ENCODE measurements at places on chromosomes 12 and 14. TPM values are rescaled to one million over a fixed set of nuclear protein-coding genes. Genes with fewer than 3 reads are reported as not detected.

- no peak for DNase-seq
These were observed 123.9 kb downstream of the BRMS1L start for GRCh38 chr14:35949920-35950513.

GRCh38 chr12:112973818-112974231 lies 4.5 kb upstream of the OAS2 start:
- DNase-seq: no peak

GRCh38 chr12:50398931-50399330 lies 1.8 kb upstream of the LARP4 start:
- DNase-seq: no peak

GRCh38 chr12:7937833-7938506 lies 2.0 kb upstream of the SLC2A3 start:
- no peak for DNase-seq

SLC25A21 gene
- total RNA-seq: 6.0 TPM

- no peak for DNase-seq
These were observed 81.3 kb downstream of the KCNK10 start for GRCh38 chr14:88241810-88242209.

DNA sequence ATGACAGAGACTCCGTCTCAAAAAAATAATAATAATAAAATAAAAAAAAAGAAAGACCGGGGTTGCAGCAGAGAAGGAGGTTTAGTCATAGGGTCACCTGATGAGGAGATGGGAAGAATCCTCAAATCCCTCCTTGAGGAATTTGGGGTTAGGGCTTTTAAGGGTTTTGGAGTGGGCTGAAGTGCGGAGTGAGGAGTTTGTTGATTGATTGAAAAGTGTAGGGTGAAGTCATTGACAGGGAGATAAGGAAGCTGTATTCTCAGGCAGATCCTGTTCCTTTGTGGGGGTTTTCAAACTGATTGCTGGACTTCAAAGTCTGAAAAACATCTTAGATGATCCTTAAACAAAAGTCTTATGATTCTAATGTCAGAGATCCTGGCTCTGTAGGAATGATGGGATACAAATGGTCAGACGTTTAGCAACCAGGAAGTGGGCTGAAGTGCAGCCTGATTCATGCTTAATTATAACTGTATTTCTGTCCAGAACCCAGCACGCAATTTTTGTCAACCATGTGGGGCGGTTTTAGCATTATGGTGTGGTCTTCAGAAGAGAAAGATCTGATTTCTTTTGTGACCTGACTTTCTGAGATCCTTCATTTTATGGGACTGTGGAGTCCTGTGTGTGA lies 16.0 kb downstream of the FNTB start:
- DNase-seq: no peak

- DNase-seq: no peak
These were observed 44.5 kb downstream of the TMPRSS12 start for GRCh38 chr12:50887191-50887590.

GRCh38 chr12:56469007-56469930 lies 891 bp downstream of the SPRYD4 start:
- no peak for DNase-seq

GPR137C gene
- 2.7 TPM for total RNA-seq

- DNase-seq: no peak
These were observed 116.4 kb downstream of the PDZRN4 start for GRCh38 chr12:41304526-41304925.

RBP5 gene
- total RNA-seq: 5.4 TPM

DNA sequence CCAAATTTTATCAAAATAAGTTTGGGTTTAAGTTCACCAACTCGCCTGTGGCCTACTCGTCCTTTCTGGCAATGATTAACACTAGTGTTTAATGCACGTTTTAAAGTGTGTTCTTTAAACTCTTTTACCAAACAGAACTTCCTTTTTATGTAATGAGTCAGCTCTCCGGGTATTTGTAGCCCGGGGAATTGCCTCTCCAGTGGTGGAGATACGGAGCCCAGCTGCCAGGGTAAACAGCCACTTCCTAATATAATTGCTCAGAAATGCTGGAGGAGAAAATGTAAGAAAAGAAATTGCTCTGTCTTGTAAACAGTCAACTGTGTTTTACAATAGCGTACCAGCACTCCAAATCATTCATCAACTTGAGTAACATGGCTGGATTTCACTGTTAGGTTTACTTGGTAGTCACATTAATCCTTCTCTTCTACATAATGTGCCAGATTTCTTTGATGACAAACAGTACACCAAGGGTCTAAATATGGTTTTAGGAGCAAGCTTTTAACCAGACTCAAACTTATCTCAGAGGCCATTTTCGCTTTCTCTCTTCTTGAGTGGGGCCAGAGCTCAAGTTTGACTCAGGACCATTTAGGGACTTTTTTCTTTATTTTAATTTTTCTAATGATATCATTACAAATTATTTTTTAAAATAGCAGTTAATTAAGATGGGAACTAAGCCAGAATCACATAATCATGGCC lies 101.2 kb upstream of the SLC38A2 start:
- no peak for DNase-seq

DNA sequence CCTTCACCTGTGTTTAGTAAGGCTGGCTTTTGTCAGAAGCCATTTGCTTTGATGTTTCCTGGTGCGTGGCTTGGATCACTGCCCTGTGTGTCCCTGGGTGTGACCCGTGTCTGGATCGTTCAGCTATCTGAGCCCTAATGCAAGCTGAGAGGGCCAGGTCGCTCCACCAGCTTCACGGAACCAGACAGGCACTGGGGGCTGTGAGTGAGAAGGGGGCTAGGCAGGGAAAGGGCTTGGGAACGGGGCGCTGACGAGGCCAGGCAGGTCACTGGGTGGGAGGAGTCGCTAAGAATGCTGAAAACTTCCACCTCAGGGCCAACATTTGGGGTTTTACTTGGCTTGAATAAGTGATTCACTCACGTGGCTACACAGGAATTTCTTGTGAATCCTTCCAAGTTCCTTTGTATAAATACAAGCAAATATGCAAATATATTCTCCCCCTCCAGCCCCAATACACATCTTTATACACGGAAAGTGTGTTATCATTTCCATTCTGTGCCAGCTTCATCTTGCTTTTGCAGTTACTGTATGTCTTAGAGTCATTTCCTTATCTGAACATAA lies 24.2 kb upstream of the MMP17 start:
- no peak for DNase-seq

DNA sequence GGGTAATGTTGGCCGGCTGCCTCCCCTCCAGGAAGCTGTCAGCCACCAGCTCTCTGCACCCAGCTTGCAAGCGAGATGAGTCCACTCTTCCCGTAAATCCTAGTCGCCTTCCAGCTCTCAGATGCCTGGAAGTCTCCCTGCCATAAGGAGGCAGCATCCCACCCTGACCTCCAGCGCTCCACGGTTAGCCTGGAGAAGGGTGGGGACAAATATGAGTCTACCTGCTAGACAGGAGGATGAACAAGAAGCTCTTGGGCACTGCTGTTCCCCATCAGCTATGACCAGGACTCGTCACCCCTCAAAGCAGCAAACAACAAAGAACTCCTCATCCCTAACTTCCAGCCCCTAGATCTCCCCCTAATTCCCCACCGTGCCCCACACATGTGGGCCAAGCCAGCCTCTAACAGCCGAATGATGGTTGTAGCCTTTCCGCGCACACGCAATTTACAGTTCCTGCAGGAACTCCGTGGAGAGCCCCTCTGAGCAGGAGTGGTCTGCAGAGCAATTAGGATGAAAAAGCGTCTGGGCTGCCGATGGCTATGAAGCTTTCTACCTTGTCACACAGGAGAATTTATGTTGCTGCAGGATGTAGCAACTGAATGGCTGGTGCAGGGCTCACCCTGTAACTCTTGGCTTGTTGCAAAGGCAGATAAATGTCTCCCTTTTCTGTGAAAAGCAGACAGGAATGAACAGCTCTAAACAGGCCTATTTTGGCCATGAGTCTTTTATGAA lies 181.4 kb downstream of the GLT1D1 start:
- DNase-seq: no peak

- DNase-seq: no peak
These were observed 953.8 kb downstream of the TRHDE start for GRCh38 chr12:73225941-73226340.

- no peak for DNase-seq
These were observed 101.2 kb downstream of the TMEM30B start for GRCh38 chr14:61179796-61180398.

- peak; percentile 46 for DNase-seq
These were observed 26.1 kb upstream of the STAC3 start for GRCh38 chr12:57276935-57277563.

DNA sequence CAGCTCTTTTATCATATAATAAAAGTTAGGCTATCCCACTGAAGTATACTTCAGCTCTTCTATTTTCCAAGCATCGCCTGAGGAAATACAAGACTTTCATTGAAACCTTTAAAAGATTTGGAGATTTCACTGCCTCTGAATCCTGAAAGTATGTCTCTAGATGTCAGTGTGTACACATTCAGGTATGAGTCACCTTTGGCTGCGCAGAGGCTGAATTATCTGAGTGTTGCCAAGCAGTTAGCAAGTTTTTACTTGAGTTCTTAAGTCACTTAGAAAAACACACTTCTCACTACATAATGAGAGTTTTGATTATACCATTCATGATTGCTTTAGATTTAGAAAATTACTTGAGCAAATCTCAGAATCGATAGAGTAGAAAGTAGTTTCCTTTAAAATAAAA lies 210.3 kb downstream of the TMTC2 start:
- DNase-seq: no peak

DNA sequence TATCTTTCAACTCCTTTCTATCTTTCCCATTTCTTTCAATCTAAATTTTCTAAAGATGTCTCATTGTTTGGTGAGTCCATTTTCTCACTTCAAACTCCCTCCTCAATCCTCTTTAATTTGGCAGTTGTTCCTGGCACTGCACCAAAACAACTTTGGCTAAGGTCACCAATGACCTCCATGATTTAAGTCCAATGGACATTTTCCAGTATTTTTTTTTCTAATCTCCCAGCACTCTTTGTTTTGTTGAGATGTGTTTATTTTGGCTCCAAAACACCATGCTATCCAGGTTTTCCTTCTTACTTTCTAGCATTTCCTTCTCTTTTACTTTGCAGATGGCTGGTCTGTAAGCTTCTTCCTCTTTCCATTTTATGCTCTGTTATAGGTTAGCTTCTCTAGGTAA lies 42.5 kb upstream of the OTOGL start:
- DNase-seq: no peak

Data from WTC11 (cell line).